AG20443 (cell line): ENCODE measurements at places on chromosomes 6 and 20.
A peak's percentile ranks its signal among the peaks of the same experiment; 100 is the strongest.

GRCh38 chr20:19885939-19886660, 128.0 kb downstream of the RIN2 start:
- DNase-seq, result peak; percentile 50

DNA sequence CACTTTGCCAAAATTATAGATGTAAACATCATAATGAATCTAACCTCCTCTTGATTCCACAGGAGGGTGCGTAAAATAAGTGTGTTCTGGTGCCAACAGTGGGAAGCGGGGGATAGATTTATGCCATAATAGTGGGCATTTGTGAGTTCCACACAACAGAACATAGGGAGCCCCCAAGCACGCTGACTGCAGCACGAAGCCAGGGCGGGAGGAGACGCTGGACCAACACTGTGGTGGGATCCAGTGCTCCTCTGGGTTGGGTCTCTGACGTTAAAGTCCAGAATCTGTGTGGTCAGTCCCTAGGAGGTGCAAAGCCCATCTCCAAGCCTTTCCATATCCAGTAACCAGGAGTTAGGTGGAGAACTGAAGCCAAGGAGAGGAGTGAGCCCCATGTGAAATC, 1.8 kb upstream of the TTLL2 start:
- DNase-seq, result no peak

DNA sequence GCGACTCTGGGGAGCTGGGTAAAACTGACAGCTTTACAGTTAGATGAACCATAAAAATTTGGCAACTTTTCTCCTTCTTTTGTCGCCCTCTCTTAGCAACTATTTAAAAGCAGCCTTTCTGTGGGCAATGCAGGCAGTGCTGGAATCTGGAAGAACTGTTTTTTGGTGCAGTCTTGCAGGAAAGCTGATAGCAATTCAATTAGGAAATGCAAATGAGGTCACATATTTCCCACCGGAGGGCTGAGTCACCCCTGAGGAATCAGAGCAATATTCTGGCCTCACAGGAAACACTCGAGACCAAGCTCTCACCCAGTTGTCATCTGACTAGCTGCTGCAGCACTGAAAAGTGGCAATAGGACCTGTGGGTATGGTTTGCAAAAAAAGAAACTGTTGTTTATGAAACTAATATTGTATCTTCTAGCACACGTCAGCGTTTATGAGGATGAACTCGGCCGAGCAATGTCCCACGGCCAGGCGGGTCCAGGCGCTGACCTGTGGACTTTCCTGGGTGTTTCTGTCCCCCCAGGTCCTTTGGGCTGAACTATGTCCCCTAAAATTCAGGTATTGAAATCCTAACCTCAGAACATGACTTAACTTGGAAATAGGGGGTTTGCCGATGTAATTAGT, 312.3 kb downstream of the TAF4 start:
- peak; percentile 69 for DNase-seq

DNA sequence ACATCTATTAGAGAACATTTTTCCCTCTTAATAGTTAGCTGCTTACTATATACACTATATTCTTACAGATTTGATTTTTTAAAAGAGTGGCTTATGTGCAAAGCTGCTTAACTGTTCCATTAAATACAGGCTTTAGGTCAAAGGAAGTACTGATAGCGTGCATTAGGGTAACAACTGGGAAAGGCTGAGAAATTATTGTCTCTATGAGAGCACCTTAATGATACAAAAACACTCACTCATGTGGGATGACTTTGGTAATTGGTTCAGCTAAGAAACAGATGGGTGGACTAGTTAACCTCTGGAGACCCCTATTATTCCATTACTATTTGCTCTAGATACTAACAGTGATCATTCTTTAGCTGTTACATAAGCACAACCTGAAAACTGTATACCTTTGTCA, 4.0 kb downstream of the DCDC2 start:
- no peak for DNase-seq

GRCh38 chr20:37839955-37840354, 63.0 kb upstream of the VSTM2L start:
- DNase-seq, result no peak

GRCh38 chr20:63628246-63628975, 1.5 kb upstream of the GMEB2 start:
- peak; percentile 76 for DNase-seq

GRCh38 chr6:80163754-80164187, 57.3 kb downstream of the BCKDHB start:
- peak; percentile 63 for DNase-seq
